ENCODE measurements at places on chromosomes 4 and X. TPM values are rescaled to one million over a fixed set of nuclear protein-coding genes. Genes with fewer than 3 reads are reported as not detected.

DNA sequence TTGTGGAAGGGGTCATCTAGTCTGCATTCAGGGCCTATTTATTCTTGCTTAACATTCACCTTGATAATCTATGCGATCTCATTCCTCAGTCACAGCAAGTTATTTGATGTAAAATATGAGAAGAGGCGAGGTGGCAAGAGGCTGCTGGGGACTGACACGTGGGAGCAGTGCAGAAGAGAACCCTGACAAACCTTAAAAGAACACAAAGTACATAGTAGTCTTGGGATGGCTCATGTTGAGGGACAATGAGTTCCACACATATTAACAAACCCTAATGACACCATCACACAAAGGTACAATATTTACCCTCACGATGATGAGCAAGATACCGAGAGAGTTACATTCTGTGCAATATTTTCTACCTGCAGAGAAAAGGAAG lies 57.5 kb downstream of the MAML3 start:
- no peak for DNase-seq

The GATA1 gene
- 1.2 TPM for polyA plus RNA-seq

The PAK3 gene
- 1.0 TPM for polyA plus RNA-seq

- DNase-seq: no peak
These were observed 44.4 kb downstream of the GRK4 start for GRCh38 chr4:3007724-3008123.

GRCh38 chr4:88158038-88158488 lies 376 bp downstream of the ABCG2 start:
- DNase-seq: no peak

DNA sequence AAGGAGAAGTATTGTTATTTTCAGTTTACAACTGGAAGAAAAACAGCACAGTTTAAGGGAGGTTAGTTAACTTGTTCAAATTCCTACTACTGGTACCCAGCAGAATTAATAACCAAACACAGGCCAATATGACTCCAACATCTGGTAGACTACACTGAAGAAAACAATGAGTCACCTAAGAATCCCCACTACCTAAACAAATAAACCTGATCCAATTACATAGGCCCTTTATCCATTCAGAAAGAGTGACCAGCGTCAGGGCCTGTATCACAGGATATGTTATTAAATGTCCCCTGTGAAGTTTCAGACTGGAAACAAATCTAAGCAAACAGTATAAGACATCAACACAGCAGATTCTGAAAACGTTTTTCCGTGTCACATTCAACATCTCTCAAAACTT lies 492.5 kb upstream of the INTU start:
- DNase-seq: no peak

DNA sequence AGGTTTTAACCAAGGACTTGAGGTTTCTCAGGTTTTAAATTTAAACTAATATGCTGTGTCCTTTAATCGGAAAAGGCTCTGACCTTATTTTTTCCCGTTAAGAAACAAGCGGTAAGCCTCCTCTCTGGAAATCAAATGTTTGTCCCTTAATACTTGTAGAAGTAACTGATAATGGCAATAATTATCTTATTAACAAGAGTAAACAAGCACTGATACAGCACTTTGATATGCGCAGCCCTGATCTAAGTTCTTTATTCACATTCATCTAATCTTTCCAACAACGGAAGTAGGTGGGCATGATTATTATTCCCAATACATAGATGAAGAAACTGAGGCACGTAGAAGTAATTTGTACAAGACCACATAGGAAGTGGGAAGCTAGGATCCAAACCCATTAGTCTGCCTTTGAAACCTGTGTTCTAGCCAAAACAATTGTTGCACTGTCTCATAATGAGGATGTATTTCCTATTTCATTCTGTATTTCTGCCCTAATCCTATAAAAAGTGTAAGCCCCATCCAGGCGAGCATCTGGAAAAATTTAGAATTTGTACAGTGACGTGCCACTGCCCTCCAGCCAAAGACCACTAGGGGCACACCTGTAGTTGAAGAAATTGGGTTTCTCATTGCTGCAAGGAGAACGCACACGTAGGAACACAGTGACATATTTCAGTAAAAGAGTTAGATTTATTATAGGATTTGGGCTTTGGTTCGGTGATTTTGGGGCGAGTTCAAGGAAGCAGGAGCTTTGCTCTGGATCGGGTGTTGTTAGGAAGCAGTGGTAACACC lies 606 bp downstream of the CXorf58 start:
- no peak for DNase-seq

DNA sequence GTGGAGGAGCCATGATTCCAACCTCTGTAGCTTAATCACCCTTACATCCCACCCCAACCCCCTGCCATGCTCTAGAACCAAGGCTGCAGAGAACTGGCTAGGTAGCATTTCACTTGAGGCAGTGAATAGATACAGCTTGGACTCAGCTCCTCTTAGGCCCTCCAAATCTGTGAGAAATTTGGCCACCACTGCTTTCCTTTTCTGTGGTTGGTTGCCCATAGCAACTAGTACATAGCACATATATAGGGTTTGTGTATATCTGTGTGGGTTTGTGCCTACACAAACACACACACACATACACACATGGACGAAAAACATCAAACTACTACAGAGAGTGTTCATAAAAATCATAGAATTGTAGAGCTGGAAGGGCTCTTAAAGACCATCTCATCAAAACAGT lies 52.0 kb upstream of the CCDC160 start:
- DNase-seq: no peak

The FAM47E gene
- polyA plus RNA-seq: 5.2 TPM

GRCh38 chr4:114677346-114677979 lies 78.9 kb downstream of the UGT8 start:
- no peak for DNase-seq

- no peak for DNase-seq
These were observed 28.6 kb upstream of the MAGEA11 start for GRCh38 chrX:149682956-149683947.

DNA sequence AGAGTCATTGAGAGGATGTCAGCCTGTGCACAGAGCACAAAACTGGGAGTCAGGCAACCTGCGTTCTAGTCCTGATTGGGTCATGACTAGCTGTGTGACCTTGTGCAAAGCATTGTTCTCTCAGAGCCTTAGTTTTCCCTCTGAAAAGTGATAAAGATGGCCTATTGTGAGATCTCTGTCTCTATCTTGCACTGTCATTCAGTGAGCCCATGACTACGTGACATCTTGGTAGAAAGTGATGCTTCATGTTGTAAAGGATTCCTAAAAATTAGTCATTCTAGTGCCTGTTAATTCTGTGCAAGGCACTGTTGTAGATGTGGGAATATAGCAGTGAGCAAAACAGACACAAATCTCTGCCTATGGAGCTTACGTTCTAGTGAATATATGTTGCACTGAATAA lies 2.5 kb downstream of the PGRMC1 start:
- no peak for DNase-seq

The HTRA3 gene
- polyA plus RNA-seq: 13.9 TPM

DNA sequence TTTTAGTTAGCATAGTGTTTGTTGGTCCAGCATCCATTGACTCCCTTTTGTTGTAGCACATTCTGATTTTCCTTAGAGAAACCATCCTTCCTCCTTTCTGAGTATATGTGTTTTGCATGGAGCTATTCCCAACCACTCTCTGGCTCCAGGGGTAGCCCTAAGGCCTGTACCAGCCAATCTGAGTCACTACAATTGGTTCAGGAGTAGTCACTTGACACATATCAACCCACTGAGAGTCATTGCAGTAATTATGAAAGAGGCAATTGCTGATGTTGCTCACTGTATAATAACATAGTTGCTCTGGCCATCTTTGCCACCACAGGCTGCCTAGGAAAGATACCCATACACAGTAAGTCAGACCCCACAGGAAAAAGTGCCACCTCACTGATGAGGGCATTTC lies 71.2 kb upstream of the GRID2 start:
- no peak for DNase-seq
